ACHN (cell line): ENCODE measurements at places on chromosomes 3 and 15.

DNA sequence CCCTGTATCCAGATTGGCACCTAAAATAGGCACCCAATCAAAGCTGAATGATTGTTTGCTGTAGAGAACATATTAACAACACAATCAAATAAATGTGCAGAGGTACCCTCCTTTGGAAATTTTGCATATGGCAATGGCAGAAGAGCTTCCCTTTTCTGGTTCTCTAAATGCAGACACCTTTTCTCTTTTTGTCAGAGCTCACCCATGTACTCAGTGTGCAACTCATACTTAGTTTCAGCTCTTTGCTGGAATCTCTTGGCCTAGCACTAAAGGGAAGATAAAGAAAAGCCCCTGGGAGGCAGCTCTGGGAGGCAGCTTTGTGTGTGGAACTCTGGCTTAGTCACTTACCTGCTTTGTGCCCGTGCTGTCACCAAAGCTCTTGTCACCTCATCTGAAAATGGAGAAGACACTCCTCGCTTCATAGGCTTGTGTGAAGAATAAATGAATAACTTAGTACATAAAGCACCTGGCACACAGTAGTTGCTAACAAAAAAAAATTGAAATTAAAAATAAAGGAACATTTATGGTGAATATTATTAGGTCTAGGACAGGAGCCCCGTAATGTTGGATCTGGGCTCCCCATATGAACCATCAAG is 28.8 kb downstream of the ST6GAL1 start:
- no peak for DNase-seq

GRCh38 chr3:127426444-127427153 is 138.8 kb upstream of the PRR20G start:
- DNase-seq = no peak

- peak; percentile 32 for DNase-seq
Observed at GRCh38 chr3:121155028-121155427, 247.0 kb downstream of the STXBP5L start.

GRCh38 chr3:188711881-188712247 is 459.9 kb upstream of the TPRG1 start:
- no peak for DNase-seq

DNA sequence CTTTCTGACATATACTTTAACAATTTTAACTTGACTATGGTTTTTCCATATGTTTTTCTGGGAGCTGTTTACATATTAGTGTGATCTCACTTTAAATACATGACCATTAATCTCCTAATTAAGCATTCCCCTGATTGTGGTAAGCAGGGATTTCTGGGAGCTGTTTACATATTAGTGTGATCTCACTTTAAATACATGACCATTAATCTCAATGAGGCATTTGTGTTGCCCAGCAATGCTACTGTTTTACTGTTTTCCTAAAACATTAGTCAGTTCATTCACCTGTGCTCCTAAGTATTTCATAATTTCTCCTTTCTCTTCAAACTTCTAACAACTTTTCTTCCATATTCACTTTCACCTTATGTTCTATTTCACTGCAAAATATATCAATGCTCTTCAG is 3.6 kb upstream of the GRAMD1C start:
- no peak for DNase-seq
